ENCODE measurements at places on chromosomes 3 and 15.
A peak's percentile ranks its signal among the peaks of the same experiment; 100 is the strongest.

GRCh38 chr15:96352604-96353405 lies 22.3 kb downstream of the NR2F2 start:
- no peak for DNase-seq

DNA sequence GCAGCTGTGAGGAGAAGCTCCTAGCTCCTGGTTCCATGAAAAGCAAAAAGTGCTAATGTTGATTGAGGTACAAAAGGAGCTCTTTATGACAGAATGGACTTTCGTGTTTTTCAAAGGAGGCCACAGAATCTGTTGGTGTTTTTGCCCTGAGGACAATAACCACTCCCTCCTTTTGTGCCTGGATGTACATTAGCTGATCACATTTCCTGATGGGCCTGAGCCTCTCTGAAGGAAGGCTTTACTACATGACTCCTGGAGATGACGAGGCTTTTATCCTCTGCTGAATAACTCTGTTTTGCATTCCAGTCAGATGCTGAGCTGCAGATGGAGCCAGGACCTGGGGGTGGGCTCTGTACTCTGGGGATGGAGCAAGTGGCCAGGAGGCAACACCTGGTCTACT lies 301.9 kb downstream of the CACNA2D3 start:
- no peak for DNase-seq

- no peak for DNase-seq
Measured at GRCh38 chr3:46541835-46542234, 24.3 kb downstream of the LRRC2 start.

GRCh38 chr15:37824717-37825382 lies 109.6 kb upstream of the TMCO5A start:
- no peak for DNase-seq

- DNase-seq: no peak
Measured at GRCh38 chr15:100108846-100109245, 232.9 kb downstream of the ADAMTS17 start.

DNA sequence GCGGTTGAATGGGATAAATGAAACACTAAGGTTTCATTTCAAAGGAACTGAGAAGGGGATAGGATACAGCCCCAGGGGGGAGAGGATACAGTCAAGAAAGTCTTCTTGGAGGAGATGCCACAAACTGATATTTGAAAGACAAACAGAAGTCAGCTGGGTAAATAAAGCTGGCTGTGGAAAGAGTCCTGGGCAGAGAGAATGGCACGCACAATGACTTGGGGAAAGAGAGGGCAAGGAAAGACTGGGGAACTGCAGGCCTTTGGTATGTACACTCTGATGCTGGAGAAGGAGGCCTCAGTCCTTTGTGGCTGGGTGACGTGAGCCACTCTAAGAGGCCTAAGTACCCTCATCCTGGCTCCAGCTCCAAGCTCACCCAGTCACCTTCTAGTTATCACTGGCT lies 45.2 kb upstream of the LMCD1 start:
- DNase-seq: no peak

DNA sequence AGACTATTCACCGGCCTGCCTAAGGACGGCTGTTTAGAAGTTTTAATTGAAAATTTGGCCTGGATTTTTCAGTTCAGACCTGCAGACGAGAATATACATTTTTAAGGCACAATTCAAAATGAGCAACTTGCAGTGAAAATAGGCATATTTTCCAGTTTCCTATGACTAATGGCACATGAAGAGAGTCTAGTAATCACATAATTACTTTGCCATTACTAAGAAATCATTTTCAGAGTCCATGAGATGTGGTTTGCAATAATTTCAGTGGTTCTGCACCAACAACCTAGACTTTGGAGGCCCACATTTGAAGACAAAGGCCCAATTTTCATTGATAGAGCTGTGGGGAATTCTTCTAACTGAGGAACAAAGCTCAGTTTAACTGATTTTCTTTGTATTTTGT lies 205.3 kb downstream of the SOX2 start:
- no peak for DNase-seq

DNA sequence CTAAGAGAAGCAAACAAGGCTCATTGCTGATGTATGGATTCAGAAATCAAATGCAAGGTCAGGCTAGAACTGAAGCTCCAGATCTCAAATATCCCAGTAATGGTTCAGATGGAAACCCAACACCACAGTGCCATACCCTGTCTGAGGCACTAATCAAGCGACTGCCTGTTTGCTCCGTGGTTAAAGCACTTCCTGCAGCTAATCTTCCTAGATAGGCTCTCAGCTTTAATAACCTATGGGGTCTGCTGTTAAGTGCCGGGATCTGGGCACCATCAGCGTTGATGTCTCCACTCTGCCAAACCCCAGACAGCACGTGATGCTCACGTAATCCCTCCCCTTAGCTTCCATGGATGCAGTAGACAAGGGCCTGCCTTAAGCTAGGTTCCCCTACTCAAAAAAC lies 262.6 kb downstream of the MECOM start:
- DNase-seq: no peak

DNA sequence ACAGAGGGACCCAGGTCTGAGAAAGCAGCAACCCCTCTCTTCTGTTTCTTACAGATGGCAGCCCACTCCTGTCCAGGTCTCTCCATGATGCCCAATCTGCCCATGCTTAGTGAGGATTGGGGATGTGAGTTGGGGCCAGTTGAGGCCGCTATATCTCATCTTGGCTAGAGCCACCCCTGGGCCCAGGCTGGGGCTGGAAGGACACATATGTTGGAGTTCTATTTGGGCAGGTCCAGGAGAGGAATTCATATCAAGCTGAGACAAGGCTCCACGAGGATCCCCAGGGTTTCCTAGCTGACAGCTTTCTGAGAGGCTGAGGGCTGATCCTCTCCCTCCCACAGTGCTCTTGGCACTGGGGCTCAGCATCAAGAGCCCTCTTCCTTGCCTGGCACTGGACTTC lies 11.4 kb downstream of the TGM5 start:
- DNase-seq: no peak

- DNase-seq: peak; percentile 30
Measured at GRCh38 chr15:90266061-90266431, 574 bp downstream of the NGRN start.

DNA sequence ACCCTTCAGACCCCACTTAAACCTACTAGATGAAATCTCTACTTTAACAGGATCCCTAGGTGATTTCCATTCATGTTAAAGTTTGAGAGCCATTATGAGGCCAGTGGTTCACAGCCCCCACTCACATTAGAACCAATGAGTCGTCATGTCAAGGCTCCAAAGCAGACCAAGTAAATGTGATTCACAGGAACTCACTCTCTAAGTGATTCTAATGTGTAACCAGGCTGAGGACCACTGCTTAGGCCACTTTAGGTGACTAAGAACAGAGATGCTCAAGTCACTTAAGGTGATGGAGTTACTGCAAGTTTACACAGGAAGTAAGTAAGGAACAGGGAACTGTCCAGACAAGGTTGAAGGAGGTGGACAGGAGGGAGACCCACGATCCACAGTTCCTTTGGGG lies 7.7 kb downstream of the GALNT15 start:
- no peak for DNase-seq

- no peak for DNase-seq
Measured at GRCh38 chr15:100571592-100572167, 30.3 kb downstream of the LINS1 start.

DNA sequence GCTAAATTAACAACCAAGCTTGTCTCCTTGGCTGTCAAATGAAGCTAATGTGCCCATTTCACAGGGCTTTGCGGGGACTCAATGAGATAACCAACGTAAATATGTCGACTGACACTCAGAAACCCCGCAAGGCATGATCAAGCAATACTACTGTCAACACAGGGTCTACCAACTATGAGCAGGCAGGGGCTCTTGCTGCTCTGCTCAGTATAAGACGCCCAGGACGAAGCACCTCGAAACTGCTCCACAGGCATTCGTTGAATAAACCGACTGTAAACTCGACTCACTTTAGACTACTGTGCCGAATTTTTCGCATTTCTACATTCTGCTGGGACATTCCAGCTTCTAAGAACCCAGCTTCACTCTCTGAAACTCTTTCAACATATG lies 55.0 kb downstream of the FEZF2 start:
- no peak for DNase-seq

DNA sequence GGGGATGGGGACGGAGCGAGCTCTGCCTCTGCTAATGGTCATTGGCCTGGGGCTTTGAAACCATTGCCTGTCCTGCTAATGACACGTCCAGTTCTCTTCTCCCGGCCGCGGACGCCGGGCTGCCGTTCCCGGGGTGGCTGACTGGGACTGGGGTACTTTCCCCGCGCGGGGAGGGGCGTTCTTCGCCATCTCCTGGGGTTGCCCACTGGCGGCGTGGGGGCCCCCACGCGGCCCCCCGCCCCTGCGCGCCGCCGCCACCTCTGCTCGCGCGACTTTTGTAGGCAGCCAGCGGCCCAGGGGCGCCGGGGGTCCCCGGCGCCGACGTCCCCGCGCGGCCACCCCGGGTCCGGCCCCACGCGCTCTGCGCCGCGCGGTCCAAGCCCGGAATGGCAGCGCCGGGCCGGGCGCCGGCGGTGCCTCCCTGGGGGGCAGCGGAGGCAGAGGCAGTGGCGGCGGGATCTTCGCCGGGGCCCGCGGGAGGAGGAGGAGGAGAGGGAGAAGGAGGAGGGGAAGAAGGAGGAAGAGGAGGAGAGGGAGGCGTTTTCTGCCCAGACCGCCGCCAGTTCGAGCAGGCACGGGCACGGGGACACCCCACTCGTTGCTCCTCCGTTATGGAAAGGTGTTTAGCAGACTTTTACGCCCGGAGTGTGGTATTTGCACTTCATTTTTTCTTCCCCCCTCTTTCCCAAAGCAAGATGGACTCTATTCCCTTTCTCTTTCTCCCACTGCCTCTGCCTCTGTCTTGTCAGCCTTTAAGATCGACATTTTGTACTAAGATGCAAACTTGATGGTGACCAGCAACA lies 2.3 kb downstream of the BBX start:
- DNase-seq: peak; percentile 26

- DNase-seq: no peak
Measured at GRCh38 chr3:115792206-115792955, 169.1 kb downstream of the GAP43 start.

DNA sequence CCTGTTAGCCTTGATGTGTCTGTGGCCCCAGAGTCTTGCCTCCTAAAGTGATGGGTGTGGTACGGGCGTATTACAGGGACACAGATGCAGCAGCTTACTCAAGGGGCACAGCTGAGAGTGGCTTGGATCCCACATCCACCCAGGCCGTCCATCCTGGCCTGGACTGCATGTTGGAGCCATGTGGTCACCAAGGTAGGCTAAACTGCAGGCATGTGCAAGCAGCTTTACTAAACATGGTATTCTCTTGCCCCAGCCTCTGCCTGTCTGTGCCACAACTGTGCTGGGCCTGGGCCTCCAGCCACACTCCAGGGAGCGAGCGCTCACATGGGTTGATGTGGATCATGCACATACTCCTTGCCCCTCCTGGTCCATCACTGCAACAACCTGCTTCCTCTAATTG lies 6.1 kb upstream of the GPR62 start:
- no peak for DNase-seq

DNA sequence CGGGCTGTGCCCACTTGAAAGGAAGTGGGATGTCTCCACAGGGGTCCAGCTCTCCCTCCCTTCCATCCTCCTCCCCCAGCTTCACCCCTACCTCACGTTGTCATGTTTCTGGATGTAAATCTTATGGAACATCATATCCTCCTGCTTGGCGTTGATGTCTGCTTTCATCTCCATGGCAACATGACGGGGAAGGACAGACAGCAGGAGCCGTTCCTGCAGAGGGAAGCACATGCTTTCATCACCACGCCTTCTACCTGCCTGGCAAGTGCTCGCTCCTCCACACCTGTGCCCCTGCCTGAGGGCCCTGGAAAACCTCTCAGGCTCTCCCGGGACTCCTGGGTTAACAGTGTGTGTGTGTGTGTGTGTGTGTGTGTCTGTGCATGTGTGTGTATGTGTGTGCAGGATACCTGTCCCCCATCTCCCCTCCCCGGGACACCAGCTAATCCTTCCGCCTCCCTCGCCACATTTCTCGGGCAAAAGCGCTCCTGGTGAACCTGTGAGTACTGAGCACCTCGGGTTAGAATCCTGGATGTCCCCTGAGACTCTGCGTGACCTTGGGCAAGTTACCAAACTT lies 101.1 kb downstream of the ADCY5 start:
- no peak for DNase-seq

DNA sequence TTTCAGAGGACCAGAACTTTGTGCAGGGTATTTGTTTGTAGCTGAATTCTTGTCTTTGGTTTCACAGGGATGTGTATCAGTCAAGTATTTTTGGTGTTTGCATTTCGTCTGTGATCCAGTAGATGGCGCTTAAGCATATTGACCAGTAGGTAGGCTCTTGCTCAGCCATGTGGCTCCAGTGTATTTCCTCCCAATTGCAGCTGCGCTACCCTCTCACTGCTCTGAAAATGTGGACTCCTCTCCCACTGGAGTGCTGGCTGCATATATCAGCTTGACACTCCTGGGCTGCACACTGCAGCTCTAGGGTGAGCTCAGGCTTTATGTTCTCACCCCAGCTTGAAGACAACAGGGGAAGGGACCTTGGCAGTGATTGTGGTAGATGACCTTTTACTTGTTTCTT lies 1264.3 kb upstream of the ALCAM start:
- DNase-seq: peak; percentile 69

GRCh38 chr3:182509844-182510460 lies 283.4 kb upstream of the ATP11B start:
- DNase-seq: no peak

DNA sequence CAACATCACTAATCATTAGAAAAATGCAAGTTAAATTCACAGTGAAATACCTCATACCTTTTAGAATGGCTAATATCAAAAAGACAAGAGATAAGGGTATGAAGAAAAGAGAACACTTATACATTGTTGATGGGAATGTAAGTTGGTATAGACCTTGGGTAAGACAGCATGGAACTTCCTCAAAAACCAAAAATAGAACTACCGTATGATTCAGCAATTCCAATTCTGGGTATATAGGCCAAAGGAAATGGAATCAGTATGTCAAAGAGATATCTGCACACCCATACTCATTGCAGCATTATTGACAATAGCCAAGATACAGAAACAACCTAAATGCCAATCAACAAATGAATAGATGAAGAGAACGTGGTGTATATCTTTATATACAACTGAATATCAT lies 166.8 kb upstream of the LRRN1 start:
- peak; percentile 91 for DNase-seq

GRCh38 chr15:61227269-61227949 lies 1.7 kb downstream of the RORA start:
- no peak for DNase-seq

DNA sequence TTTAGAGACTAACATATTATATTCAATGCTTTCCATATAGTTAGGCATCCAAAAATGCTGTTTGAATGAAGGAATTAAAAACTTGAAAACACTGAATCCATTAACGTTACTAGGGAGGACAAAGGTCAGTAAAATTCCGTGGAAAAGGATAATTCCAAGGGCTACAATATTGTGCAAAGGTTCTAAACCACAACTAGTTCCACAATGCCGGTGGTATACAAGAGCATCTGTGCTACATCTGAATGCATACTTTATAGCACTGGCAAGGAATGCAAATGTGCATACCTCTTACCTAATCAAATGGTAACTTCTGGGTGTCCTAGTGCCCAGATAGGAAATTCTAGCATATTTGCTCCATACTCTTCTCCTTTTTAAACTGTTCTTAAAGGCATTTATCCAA lies 2.2 kb downstream of the ICE2 start:
- no peak for DNase-seq

GRCh38 chr15:81813215-81813614 lies 232.6 kb downstream of the MEX3B start:
- DNase-seq: no peak

GRCh38 chr3:72591522-72592421 lies 256.5 kb downstream of the SHQ1 start:
- DNase-seq: no peak

GRCh38 chr3:149529099-149529498 lies 54.6 kb downstream of the TM4SF4 start:
- DNase-seq: no peak

Data from AML-193 (cell line).